Stimulated activated CD8-positive, alpha-beta memory T cell treated with anti-CD3 and anti-CD28 coated beads, Interleukin-2, amount 100 ng/mL, for 48 hours (primary cell): ENCODE measurements at places on chromosomes 6 and 20.

GRCh38 chr20:35837577-35838195, 65.9 kb downstream of the PHF20 start:
- DNase-seq: no peak

DNA sequence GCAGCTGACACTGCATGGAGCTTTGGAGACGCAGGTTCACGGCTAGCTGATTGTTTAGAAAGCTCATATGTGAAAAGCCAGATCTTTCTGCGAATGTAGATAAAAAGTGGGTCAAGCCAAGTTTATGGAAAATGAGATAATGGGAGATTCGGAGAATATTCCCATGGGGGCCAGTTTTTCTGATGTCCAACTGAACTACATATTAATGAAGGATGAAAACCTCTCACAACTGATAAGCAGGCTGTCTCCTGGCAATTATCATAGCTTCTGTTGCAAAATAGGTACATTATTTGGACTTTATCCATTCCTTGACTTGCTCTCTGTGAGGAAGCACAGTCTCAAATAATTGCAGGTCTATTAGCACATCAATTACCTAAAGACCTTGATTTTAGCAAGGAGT, 21.1 kb downstream of the HDGFL1 start:
- DNase-seq: no peak

GRCh38 chr6:82651845-82652335, 288.3 kb downstream of the TPBG start:
- DNase-seq: no peak

- no peak for DNase-seq
These were observed 265.8 kb upstream of the TCF21 start for GRCh38 chr6:133623065-133623464.

GRCh38 chr20:53678315-53678989, 84.8 kb upstream of the ZNF217 start:
- no peak for DNase-seq

- DNase-seq: no peak
These were observed 8.8 kb downstream of the CARMIL1 start for GRCh38 chr6:25287941-25288340.

GRCh38 chr6:107816818-107817217, 7.3 kb downstream of the SCML4 start:
- no peak for DNase-seq

- DNase-seq: no peak
These were observed 1305.2 kb downstream of the EPHA7 start for GRCh38 chr6:92114091-92114675.

DNA sequence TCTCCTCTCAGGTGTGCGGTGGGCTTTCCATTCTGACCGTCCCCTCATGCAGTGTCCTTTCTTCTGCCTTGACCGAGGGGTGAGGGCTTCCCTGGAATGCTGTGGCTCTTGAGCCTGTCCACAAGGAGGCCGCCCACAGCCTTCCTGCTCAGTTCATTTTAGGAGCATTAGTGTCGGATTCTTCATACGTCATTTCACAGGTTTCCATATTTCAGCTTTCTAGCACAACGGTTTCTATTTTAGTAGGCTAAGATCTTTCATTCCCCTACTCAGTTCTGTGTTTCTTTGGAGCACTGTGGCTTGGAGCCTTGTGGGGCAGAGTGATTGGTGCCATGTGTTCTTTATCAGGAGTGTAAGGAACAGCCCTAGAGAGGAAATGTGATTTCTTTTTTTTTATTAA, 5.5 kb downstream of the PPP1R3G start:
- no peak for DNase-seq

DNA sequence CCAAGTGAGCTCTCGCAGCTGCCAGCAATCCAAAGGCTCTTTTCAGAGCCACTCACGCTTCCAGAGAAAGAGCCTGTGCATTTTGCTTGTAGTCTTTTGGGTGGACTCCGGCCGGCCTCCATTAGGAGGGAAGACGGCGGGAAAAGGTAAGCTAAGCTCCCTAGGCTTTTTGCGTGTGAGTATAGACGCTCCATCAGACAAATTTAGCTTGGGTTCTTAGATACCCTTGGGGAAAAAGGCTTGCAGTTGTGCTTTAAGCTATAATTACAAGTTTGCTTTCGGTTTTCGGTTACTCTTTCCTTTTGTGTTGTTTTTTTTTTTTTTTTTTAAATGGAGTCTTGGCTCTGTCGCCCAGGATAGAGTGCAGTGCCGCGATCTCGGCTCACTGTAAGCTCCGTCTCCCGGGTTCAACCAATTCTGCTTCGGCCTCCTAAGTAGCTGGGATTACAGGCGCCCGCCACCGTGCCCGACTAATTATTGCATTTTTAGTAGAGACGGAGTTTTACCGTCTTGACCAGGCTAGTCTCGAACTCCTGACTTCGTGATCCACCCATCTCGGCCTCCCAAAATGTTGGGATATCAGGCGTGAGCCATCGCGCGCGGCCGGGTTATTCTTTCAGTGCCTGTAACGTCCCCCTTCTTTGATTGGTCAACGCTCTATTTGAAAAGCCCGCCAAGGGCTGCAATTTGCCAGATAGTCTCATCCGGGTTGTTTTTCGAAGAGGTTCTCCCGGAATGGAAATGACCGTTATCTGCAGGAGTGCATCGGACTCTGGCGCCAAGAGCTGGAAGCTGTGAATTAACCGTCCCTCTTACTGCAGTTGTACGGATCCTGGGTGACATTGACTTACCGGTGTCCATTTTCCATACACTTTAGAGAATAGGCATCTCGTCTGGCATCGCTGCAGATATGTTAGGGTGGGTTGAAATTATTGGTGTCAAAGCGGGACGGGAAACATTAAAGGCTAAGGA, 18.1 kb downstream of the OR2B2 start:
- peak; percentile 72 for DNase-seq

GRCh38 chr6:119609865-119610264, 260.3 kb upstream of the MAN1A1 start:
- DNase-seq: no peak

DNA sequence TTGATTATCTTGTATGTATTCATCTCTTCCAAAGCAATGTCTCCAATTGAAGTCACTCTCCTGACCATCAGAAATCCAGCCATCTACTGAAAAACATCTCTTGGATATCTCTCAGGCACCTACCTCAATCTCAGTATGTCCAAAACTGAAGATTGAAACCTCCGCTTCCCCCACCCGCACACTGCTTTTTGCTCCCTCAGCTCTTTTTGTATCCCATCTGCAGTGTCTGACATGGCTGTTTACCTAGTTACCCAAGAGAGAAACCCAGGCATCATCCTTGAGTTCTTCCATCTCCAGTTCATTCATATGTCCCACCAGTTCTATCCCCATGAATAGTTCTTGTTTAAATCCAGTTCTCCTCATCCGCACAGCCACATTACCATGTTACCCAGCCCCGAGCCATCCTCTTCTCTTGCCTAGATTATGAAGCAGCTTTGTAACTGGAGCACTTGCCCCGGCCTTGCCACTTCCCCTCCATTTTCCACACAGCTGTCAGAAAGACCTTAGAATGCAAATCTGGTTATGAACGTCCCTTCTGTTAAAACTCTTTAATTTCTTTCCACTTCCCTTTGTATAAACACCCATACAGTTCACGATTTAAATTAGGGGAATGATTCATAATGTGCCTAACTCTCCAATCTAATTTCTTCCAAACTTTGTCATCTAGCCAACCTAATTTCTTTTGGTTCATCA, 40.5 kb upstream of the GCLC start:
- no peak for DNase-seq

GRCh38 chr6:354631-355280, 36.8 kb upstream of the IRF4 start:
- DNase-seq: no peak

- no peak for DNase-seq
These were observed 11.1 kb downstream of the RRAGD start for GRCh38 chr6:89400912-89401399.
